Right renal cortex interstitium (tissue), 3 donors: ENCODE measurements at places on chromosomes 12 and 14. TPM values are rescaled to one million over a fixed set of nuclear protein-coding genes. Genes with fewer than 3 reads are reported as not detected.

Gene PFDN5
- 817 TPM for polyA plus RNA-seq

DNA sequence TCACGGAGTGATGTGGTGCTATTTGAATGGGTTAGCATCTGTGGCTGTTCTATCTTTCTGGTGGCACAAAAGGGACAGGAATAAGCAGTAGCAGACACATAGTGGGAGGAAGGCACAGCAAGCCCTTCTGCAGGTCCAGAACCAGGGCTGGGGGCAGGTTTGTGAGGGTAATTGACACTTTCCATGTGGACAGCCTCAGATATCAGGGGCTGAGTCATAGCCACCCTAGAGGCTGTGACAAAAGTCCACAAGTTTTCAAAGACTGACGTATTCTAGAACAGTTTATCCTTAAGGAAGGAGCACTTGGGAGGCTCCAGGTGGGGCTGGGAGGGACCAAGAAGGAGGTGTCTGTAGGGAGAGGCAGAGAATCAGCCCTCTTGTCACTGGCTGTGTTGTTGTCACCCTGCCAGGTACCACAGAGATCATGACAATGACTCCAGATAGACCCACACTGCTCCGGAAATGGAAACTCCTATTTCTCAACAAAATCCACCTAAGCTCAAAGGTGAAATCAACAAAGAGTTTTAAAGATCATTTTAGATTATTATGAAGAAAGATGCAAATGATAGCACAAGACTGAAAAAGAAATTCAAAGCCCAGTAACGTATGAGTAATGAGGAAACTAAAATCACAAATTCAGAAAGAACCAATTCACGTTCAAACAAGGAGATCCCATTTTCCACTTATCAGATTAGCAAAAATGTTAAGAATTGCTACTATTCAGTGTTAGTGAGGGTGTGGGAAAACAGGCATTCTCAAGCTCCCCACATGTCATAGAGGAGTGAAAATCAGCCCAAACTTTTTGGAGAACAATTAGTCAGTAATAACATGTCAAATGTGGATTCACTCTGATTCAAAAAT is 48.3 kb downstream of the NFKBIA start:
- no peak for DNase-seq

- DNase-seq: no peak
Observed at GRCh38 chr12:65566751-65567150, 257.5 kb upstream of the HMGA2 start.

Gene HOTAIR
- polyA plus RNA-seq: 2.9 TPM

Gene DEGS2
- polyA plus RNA-seq: 9.8 TPM

Gene SSPN
- 12.6 TPM for polyA plus RNA-seq

GRCh38 chr14:21825149-21825743 is 151.6 kb upstream of the OR4E1 start:
- no peak for DNase-seq

DNA sequence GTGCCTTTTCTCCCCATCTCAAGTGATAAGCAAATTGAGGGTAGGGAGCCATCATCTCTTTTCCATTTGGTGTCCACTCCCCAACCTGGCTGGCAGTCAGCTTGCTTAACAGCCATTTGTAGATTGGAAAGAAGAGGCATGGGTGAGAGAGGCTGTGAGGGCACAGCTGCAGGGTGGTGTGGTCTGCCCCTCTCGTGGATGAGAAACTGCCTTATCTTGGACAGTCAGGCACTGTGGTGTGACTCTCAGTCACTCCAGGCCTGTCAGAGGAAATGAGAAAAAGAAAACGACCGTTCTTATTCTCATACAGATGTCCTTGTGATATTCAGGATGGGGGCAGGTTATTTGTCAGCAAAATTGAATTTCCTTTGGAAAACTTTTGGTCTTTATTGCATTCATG is 65.1 kb upstream of the SRSF5 start:
- DNase-seq: no peak

Gene TMEM179
- polyA plus RNA-seq: 0.80 TPM

Gene LHX5
- not detected for polyA plus RNA-seq

GRCh38 chr12:30755395-30755762 is 628 bp upstream of the CAPRIN2 start:
- no peak for DNase-seq

Gene IRAK3
- polyA plus RNA-seq: 3.2 TPM

GRCh38 chr12:25241167-25242020 is 9.3 kb downstream of the KRAS start:
- no peak for DNase-seq

DNA sequence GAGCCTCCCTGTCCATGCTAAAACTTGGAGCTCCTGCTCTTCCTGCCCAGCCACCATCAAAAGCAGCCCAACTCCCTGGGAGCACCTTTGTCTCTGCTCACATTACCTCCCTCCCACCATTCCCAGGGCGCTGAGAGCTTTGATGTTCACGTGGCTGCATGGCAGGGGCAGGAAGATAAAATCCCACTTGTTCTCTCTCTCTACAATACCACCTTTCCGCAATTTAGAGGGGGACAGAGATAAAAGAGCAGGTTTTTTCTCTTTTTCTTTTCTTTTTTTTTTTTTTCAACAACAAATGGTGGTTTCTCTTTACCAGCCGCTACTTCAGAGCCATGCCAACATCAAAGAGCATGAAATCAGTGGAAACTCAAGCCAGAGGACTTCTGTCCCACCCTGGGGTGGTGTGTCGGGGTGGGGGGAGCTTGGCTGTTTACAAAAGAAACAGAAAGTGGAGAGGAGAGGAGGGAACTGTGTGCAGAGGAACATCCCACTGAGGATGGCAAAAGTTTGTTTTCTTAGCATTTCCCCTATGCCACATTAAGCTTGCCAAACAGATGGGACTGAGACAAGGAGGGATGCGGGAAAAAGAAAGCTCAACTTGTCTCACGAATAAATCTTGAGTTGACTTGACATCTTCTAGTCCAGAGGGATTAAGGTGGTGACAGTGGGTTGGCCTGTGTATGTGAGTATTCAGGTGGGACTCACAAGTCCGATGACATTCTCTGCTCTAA is 103.7 kb upstream of the NUDT4 start:
- peak; percentile 38 for DNase-seq

DNA sequence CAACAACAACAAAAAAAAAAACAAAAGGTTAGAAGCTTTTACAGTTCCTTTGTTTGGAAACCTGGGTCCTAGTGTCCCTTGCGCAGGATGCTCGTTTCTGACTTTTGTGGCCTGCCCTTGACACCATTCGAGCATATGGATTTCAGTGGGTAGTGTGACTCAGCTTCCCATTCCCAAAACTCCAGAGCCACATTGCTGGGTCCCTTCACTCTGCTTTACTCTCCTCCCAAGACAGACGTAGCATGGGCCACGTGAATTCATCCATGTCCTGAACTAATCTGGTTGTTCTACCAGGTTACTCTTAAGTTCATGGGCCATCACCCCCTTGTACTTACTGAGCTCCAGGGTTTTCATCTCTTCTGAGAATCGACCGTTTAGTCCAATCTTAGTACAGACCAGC is 68.0 kb upstream of the MAX start:
- no peak for DNase-seq

GRCh38 chr14:23169622-23170021 is 13.8 kb downstream of the SLC7A8 start:
- DNase-seq: no peak

- DNase-seq: no peak
Observed at GRCh38 chr14:92515546-92516343, 2.2 kb downstream of the RIN3 start.

- no peak for DNase-seq
Observed at GRCh38 chr12:31896514-31897039, 62.6 kb upstream of the RESF1 start.

GRCh38 chr12:21456291-21456780 is 18.9 kb downstream of the PYROXD1 start:
- no peak for DNase-seq

DNA sequence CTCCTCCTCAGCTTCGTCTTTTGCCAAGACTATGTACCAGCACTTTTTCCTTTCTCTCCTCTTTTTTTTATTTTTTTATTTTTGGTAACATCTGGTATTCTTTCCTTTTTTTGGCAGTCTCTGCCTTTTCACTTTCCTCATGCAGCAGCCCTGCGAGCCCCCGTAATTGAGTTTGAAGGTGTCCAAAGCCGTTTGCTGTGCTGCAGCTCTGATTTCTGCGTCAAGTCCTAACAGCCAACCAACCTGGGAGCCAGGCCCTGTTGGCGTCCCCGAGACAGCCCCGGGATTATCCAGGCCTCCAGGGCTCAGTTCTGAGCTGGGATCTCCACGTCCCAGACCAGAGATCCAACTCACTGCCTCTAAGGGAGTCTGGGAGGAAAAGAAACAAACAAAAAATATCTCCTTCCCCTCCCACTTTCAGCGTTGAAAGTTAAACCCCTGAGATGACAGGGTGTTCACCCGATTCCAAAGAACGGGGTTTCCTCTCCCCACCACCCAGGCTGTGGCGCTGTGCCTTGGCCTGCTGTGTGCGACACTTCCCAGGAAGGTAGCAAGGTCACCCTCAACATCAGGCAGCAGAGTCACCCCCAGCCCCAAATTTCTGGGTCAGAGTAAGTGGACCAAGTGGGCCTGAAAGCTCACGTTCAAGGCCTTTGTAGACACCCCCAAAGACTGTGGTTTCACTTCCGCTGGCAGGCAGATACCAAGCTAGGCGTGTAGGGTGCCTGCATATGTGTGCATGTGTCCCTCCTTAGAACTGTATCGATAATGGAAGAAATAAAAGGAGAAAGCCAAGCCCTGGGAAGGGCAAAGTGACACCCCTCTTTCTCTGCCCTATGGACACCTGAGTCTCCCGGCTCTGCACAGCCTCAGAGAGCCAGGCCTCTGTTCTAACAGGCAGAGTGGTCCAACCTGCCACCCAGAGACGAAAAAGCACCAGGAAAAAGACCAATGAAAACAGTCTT is 11.1 kb downstream of the BCL11B start:
- no peak for DNase-seq

GRCh38 chr14:105860615-105861580 is 334.5 kb downstream of the TMEM121 start:
- no peak for DNase-seq

DNA sequence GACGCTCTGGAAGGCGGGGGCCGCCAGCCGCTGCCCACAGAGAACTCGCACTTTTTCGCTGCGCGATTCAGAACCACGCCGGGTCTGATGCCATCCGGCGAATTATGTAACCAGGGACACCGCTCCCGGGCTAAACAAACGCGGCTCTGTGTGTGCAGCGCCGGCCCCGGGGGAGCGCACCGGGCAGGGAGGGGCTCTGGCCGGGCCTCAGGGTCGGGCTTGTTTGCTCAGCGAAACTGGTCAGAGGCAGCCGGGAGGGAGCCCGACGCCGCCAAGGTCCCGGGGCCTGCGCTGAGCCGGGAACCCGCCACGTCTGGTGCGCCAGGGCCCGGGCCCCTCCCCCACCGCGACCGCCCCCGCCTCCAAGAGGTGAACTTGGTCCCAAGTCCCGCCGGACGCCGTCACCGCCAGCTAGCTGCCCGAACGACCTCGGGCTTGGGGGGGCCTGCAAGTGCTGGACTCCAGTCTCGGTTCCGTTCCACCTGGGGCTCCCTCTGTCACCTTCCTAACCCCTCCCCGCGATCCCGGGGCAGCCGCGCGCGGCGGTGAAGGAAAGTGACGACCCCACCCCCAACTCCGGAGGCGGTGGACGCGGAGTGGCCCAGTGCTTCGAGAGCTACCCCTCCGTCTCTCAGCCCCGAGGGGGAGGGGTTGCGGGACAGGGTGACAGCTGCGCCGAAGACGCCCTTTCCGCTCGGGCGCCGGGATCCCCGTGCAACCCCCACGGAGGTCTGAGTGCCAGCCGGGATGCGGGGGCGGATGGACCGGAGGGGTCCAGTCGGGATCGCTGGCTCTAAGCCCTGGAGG is 848 bp downstream of the CTDSP2 start:
- no peak for DNase-seq

DNA sequence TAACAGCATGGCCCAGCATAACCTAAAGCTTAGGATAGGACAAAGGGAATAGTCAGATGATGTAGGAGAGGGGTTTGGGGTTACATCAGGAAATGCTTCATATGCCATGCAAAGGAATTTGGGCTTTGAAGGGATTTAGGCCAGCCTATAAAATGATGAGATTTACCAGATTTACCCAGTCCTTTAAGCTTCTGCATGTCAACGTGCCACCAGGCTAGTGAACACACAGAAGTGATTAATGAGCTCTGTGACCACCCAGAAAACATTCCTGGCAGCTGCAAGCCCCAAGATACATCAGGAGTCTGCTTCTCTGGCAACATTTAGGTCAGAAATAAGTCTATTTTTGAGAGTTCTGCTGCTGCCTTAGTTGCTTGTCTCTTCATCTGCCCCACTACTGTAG is 118.3 kb downstream of the LRIG3 start:
- no peak for DNase-seq

DNA sequence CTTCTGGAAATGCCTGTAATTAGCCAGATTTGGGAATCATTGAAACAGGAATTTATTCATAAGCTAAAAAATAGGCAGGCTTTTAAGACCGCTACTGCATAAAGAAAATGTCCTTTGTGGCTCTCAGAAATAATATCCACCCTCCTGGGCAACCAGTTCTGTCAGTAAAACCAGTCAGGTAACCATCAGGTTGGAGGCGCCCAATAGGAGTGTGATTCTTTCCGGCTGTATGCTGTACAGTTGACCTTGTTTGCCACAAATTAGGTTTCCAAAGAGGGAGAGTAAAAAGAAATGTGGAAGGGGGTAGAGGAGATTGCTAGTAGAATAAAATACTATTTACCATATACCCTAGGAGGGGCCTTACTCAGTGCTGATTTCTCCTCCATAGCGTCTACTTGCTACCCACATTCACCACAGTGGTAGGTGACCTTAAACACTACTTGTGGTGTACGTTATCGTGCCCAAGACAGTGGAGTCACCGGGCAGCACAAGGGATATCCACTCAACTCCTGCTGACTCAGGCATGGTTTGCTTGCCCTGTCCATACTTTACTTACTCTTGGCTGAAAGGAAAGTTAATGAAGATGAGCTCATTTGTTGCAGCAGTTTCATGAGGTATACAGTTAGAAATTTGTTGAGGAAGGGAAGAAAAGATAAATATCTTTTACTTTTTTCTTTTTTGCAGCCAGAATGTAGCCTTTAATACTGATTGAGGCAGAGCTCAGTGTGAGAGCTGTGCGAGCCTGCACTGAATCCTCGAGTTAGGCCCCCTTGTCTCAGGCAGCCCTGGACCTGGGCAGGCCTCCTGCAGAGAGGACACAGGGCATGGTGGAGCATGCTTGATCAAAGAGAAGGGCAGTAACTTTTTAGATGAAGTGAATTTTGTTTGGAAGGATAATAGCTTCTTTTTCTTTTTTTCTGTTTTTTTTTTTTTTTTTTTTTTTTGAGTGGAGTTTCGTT is 76.7 kb downstream of the DIP2B start:
- DNase-seq: no peak

Gene HHIPL1
- polyA plus RNA-seq: 1.3 TPM

Gene TSPAN11
- 3.8 TPM for polyA plus RNA-seq

DNA sequence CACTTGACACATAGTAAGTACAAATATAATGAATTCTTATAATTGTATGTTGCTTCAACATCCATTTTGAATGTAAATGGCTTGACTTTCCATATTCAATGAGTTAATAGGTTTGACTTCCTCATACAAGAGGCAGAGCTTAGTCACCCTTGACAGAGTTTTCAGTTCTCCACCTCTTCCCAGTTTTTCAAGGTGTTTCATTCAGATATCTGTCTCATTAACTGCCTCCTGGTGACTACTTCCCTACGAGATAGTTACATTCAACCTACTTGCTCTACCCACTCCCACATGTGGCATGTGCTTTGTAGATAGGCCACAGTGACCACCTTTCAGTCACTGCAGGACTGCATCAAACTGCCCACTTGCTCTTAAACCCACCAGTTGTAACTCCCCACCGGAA is 60.0 kb downstream of the MYF5 start:
- no peak for DNase-seq

Gene GLT1D1
- 2.0 TPM for polyA plus RNA-seq

Gene GALNT8
- polyA plus RNA-seq: 3.1 TPM

- DNase-seq: no peak
Observed at GRCh38 chr14:57168138-57168679, 100.5 kb downstream of the EXOC5 start.

- no peak for DNase-seq
Observed at GRCh38 chr12:52181746-52182145, 10.1 kb downstream of the KRT80 start.
